NCI-H2171 (cell line): ENCODE measurements at places on chromosomes 1 and 21.
A peak's percentile ranks its signal among the peaks of the same experiment; 100 is the strongest.

- DNase-seq, result no peak
These were observed 21.2 kb upstream of the OTUD3 start for GRCh38 chr1:19861034-19861433.

- DNase-seq, result no peak
These were observed 18.2 kb upstream of the TRNAU1AP start for GRCh38 chr1:28534671-28535070.

- no peak for DNase-seq
These were observed 3.8 kb downstream of the PBXIP1 start for GRCh38 chr1:154951901-154952657.

- peak; percentile 81 for DNase-seq
These were observed 25.7 kb downstream of the RAB7B start for GRCh38 chr1:205977402-205978014.

DNA sequence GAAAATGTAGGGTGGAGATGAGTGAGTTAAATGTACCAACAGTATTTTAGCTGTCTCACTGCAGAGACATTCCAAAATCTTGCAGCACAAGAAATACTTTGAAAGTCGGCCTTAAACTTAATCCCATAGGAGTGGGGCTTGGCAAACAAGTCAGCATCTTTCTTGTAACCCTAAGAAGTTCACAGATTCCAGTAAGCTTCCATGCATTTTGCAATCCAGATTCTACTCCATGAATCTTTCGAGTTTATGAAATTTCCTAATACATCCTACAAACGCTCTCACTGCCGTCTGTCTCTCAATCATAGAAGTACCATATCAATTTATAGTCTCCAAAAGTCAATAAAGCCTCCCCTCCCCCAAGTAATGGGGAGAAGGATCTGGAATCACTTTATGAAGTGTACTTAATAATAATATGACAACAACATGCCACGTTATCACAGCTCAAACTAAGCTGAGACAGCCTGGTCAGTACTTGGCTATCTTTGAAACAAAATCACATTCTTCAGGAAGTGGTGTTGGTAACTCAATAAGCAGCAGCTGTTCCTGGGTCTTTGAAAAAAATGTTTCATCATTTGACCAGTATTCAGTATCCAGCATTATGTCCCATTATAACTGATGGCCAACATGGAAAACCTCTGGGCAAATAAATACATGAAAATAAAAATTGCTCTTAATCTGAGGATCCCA lies 317.4 kb upstream of the RUNX1 start:
- DNase-seq, result no peak

- DNase-seq, result no peak
These were observed 143.5 kb upstream of the GORAB start for GRCh38 chr1:170388489-170388888.

DNA sequence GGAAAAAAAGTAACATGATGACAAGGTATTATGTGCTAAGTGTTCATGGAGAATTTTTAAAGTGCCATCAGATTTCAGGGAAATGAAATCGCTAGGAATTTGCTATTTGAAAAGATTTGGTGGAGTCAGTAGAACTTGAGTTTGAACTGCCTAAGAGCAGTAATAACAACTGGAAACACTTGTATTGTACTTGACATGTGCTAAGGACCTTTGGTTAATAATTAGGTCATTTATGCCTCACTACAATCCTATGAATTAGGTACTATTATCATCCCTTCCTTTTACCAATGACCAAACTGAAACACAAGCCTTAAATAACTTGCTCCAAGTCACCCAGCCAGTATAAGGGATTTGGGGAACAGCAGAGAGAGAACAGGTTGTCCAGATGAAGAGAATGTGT lies 133.4 kb downstream of the NTNG1 start:
- no peak for DNase-seq

DNA sequence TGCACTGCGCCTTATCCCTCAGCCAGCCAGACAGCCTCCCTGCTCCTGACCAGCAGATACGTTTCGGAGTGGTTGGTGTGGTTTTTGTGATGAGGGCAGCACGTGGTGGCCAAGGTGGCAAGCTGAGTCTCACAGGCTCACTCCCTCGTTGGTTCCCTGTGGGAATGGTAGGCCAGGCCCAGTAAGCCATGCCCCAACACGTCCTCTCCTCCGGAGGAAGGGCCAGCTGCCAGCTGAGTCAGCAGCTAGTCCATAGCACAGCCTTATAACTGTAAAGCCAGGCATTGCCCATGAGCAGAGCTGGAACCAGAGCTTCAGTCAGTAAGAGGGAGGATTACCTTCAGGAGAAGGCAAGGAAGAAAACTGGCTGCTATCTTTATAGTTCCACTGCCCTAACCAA lies 29.5 kb downstream of the SZRD1 start:
- DNase-seq, result no peak

DNA sequence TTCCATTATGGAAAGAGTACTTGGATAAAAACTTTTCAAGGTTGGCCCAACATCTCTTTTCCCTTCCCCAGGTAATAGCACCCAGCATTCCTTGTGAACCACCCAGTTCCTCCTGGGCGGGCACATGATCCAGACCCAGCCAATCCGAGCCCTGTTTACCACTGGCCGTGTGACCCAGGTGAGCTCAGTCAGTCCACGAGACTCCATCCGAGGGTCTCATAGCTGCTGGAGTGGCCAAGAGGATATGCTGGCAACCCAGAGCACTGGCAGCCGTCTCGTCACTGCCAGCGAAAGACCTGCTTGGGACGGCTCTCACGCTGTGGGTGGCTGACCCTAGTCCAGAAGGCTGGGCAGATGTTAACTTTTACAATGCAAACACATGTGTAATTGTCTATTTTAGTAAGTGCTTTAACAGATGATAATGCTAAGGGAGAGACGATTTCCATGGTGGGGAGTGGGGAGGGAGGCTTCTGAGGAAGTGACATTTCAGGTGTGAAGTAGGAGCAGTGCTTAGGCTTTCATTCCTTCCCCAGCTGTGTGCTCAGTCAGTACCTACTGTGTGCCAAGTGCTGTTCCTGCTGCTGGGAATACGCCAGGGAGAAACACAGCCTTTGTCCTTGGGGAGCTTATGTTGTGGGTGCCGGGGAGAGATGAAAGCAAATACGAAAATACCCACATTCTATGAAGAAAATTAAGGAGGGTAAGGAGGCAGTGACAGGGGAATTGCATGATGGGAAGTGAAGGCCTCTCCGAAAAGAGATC lies 24.5 kb downstream of the PARK7 start:
- no peak for DNase-seq

DNA sequence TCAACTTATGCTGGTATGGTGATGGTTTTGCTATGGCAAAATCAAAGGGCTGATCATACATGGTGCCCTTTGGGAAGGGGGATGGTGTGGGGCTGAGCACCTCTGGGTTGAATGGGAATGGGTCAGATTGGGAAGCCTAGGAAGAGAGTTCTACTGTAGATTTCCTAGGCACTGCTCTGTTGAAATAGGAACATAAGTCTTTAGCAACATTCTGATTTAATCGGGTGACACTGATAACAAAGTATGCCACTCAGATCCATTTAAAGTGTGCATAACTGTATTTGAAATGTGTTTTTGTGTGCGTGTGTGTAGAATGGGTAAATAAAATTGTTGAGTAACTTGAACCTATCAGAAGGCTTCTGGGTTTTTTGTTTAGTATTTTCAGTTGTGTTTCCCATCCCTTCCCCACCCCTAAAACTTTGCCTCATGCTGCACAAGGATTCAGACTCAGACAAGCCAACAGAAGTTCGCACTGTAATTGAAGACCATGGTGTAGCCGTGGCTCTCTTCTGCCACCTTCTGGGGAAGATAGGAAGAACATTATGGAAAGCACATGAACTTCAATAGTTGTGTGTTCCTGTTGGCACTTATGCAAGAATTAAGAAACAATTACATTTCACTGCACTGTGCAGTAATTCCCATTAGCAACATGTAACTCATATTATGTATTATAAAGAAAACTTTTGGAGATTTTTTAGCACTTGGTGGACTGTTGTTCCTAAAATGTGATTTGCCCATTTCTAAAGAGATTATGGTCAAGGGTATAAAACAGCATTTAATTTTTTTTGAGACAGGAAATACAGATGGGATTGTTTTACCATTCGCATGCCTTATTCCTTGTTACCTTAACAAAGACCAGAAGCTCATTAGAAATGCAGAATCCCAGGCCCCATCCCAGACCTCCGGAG lies 10.9 kb upstream of the C4BPB start:
- DNase-seq, result peak; percentile 4

GRCh38 chr1:208892147-208892546 lies 648.0 kb upstream of the PLXNA2 start:
- peak; percentile 65 for DNase-seq
